Stimulated activated CD4-positive, alpha-beta T cell treated with anti-CD3 and anti-CD28 coated beads, Interleukin-1b, Interleukin-23, amount 100 ng/mL, for 4 hours (primary cell): ENCODE measurements at places on chromosomes 2 and 18.

DNA sequence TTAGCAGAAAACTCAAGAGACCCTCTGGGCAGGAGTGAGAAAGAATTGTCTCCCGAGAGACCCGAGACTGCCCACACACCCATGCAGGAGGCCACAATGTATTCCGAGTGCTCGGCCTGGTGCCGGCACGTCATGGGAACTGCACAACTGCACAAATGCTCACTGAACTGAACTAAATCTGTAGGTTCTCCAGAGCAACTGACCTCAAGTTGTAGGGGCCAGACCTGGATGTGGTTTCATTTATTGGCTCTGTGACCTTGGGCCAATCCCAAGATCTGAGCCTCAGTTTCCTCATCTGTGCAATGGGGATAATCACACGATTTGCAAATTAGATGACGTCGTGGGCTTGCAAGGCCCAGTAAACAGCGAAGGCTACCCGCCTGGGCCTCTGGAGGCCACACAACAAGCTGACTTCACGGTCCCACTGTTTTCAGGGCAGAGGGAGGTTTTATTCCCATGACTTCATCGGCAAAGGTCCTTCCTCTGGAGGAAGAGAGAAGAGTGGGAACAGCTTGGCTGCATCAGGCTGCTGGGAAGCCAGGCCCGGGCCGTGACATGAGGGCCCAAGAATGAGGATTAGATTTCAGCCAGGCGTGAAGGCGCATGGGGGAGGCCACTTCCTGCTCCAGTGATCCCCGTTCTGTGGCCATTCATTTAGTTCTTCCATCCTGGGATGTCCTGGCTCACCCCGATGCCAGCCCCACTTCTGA is 3.6 kb upstream of the ERFE start:
- DNase-seq, result no peak

GRCh38 chr2:162123806-162124758 is 28.0 kb downstream of the GCG start:
- DNase-seq, result no peak

DNA sequence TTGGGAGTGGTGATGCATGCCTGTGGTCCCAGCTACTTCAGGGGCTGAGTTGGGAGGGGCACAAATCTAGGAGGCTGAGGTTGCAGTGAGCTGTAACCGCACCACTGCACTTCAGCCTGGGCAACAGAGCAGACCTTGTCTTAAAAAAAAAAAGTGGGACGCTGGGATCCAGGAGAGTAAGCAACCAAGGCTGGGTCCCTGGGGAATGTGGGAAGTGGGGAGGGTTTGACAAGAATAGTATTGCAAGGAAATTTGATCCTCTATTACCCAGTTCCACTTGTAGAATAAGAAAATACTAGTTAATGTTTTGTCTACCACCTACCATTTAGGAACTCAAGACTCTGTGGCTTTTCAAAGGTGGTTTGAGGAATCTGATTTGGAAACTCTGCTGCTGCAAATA is 21.1 kb upstream of the DYTN start:
- no peak for DNase-seq

- DNase-seq, result no peak
Observed at GRCh38 chr2:199018826-199019225, 438.9 kb downstream of the SATB2 start.

DNA sequence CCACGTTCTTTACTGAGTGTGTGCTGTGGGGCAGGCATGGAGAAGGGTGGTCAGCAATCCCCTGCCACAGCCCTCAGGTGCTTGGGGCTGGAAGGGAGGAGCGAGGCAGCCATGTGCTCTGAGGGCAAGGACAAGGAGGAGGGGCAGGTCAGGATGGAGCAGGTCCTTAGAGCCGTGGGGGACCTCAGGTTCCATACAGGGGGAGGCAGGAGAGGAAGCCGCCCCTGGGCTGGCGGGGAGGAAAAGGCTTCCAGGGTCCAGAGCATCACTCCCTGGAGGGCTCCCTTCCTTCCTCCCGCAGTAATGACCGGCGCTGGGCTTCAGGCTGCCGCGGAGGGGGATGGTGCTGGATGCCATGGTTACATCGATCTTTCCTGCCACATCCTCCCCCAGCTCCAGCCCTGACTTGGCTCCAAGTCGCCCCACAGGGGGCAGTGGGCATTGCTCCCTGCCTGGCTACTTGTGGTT is 6.6 kb downstream of the GAREM2 start:
- DNase-seq, result no peak

DNA sequence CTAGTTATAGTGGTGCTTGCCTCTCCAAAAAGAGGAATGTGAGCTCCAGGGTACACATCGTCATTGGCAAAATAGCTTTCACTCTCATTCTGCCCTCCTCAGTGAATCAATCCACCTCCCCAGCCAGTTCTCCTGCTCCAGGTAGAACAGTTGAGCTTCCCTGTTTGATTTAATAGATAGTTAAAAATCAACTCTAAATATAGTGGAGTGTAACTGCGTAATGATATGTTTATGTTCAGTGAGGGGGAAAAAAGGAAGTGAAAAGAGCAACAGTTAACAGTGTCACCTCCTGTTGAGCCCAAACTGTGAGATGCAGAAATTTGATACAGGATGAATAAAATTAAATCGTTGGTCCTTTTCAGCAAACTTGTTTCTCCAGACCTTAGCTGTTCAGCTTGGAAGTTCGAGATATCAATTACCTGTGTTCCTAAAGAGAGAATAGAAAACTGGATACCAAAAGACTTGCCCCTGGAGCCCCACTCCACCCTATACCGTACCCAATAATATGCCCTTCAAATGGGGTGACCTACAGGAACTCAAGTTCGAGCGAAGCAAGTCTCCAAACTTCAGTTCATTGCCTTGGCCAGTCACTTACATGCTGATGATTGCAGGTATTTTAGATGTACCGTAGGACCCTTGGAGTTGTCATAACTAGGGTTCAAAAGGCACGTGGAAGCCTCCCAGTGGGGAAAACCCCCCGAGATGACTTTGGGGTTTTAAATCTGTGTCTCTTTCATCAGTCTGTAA is 708.4 kb downstream of the RNF144A start:
- no peak for DNase-seq

- no peak for DNase-seq
Observed at GRCh38 chr2:231222318-231223000, 24.0 kb downstream of the ARMC9 start.

DNA sequence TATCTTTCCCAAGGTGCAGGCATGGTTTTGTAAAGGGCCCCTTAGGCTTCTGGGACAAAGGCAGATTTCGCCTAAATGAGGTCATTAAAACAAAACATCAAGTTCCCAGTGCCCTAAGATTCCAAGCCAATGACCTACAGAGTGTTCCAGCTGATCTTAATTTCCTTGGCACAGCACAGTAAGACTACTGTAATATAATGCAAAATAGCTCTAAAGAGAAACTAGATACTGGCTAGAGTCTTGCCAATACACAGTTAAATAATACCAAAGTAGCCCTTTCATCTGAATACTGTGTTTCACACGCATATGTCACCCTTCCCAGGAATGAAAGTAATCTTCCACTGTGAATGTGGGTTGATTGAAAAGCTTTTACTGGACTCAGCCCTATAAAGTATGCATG is 14.7 kb downstream of the GRB14 start:
- DNase-seq, result no peak

DNA sequence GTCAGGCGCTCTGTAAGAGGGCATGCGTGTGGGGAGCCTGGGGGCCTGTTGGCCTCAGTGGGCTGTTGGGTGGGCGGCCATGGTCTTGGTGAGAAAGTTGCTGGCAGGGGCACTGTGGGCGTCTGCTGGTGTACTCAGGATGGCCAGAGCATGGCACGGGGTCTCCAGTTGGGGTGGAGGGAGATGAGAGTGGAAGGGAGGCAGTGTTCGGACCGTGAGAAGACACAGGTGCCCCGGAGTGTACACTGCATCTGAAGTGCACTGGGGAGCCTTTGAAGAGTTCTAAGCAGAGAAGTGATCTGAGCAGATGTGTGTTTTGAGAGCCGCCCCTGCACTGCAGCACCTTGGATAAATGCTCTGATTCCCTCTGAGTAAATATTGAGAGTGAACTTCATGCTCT is 150.8 kb downstream of the LDLRAD4 start:
- no peak for DNase-seq

- DNase-seq, result no peak
Observed at GRCh38 chr2:69340101-69340775, 46.8 kb downstream of the GFPT1 start.

DNA sequence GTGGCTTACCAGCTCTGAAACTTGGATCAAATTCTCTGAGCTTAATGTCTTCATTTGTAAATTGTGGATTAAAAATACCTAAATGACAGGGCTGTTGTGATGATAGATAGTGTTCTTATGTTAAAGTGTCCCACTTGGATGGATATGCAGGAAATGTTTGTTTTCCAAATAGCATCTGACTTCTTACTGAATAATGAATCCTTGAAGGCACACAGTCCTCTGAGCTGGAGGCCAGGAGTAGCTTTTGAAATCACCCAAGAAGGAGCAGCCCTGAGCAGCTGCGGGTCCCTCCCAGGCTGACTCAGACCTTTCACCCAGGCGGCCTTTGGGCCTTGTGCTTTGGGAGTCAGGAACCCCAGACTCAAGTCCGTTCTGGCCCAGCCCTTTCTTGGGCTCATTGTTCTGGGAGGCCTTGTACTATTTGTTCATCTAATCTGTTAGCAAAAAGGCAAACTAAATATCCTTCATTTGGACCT is 173.0 kb upstream of the GATA6 start:
- no peak for DNase-seq

DNA sequence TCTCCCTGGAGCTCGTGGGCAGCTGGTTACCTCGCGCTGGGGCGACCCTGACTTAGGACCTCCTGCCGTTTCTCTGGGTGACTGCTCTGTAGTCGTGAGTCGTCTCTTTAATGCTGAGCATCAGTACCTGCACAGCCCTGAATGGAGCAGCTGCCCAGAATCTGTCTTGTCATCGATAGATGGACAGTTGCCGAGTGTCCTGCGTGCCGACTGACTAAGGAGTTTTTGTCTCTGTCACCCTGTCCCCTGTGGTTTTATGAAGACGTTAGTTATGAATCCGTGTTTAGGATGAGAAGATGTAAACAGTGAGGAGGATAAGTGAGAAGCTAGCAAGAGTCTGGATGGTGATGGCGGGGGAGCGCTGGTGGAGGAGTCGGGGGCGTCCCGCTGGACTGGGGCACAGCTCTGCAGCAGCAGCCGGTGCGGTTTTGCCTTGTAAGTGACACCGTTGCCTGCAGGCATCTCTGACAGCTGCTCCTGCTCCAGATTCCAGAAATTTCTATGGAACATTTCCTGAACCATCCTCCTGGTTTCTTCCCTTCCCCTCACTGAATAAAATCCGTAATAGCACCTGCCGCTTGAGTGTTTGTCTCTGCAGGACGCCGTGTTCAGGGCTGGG is 13.3 kb downstream of the AGAP1 start:
- DNase-seq, result no peak

GRCh38 chr2:29583548-29584156 is 337.7 kb downstream of the ALK start:
- no peak for DNase-seq

- no peak for DNase-seq
Observed at GRCh38 chr2:236565212-236565611, 4.4 kb upstream of the ACKR3 start.

GRCh38 chr2:77054938-77055337 is 467.2 kb downstream of the LRRTM4 start:
- no peak for DNase-seq

DNA sequence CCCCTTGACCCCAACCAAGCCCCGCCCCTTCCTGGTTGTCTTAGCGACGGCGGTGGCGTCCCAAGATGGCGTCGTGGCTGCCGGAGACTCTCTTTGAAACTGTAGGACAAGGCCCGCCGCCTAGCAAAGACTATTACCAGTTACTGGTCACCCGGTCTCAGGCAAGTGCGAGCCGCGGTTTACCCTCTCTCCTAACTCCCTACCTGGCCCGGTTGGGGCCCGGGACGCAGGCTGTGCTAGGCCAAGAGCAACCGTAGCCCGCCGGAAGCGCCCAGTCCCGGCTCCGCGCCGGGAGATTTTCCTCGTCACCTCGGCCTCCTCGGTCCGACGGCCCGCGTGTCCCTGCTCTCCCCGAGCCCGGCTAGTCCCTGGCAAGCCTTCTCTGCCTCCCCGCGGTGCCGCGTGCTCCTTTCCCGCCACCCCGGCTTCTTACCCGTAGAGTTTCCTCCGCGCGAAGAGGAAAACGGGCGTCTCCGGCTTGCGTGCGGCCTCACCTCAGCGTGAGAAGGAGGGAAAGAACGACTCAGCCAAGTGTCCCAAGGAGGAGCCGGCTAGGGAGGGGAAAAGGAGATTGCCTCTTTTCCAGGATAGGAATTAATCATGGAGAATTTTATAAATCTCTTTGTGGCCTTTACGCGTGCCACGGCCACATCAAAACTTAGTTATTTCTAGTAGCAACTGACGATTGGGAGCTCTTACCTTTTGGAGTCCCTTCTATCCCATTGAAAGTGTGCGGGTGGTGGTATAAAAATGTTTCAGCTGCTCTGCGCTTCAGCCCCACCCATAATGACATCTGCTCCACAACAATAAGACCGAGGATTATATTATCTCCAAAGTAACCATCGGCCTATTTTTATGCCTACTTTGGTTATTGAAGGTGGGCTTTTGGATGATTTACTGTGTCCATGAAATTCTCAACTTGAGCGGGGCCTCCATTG is at the start of gene FBXO36:
Gene FBXO36 (plus strand): TSS at position 55 of the 938 bp plus-strand sequence. CDS start 11 bp downstream, at position 66.
- DNase-seq, result peak; percentile 81

- DNase-seq, result no peak
Observed at GRCh38 chr2:239870863-239871262, 154.3 kb downstream of the NDUFA10 start.

GRCh38 chr2:39080152-39080551 is 40.7 kb downstream of the SOS1 start:
- no peak for DNase-seq

- no peak for DNase-seq
Observed at GRCh38 chr2:225010804-225011203, 31.5 kb downstream of the DOCK10 start.

DNA sequence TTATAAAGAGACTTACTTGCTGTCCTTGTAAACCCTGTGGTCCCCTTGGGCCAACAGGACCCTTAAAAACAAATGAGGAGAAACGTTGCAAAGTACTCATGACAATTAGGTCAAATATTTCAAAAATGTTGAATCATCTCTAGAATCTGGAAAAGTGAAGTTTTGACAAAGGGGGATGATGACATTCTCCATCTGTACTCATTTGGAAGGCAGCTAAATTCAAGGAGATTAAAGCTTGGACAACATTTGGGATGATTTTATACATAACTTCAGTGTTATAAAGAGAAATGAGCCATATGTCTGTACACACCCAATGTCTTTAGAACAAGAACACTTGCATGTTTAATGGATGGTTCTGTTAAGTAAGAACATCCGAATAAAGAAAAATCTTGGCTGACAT is 92.9 kb downstream of the COL5A2 start:
- DNase-seq, result no peak

DNA sequence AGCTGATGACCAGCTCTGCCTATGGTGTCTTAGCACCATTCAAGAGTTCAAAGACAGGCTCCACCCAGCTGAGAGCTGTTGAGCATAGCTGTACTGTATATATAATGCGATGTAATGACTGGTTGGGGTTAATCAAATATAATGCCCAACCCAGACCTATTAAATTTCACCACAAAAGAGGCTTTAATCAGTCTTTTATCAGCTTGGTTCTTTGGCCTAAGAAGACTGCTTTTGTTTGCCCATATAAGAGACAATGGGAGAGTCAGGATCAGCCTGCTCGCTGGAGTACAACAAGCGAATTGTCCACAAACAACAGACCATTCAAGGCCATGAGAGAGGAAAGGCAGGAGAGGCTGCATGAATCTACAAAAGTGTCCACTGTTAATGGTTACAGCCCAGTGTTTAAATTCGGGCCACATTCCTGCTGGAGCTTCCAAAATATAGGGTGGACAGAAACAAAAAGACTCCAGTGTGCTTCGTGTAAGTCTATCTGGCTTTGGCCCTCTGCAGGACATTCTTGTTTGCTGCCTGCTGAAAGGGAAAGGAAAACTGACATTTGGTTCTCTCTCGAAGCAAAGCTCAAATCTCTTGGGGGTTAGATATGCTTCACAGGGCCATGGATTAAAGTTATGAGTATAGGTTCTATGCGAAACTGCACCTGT is 299.0 kb upstream of the FBXO11 start:
- no peak for DNase-seq
